ENCODE measurements at places on chromosomes 4 and X.
A peak's percentile ranks its signal among the peaks of the same experiment; 100 is the strongest.

- DNase-seq = no peak
Observed at GRCh38 chrX:43643662-43644061, 12.4 kb upstream of the MAOA start.

- peak; percentile 15 for DNase-seq
Observed at GRCh38 chr4:64158648-64159326, 250.5 kb downstream of the TECRL start.

DNA sequence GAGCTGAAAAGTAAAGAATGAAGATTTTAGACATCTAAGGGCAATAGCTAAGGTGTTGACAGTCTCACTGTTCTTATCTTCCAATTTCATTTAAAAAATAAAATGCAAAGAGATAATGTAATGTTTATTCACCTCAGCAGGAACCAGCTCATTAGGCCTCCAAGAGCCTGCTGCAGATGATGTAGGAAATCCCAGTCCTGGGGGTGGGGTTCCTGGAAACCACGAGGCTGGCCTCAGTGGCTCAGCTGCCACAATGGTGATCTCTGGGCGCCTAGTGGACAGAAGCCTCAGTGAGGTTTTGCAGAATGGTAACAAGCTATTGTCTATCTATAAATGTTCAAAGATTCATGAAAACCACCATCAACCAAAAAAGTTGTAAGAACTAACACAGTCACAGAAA, 77.3 kb downstream of the RPS3A start:
- DNase-seq = no peak

DNA sequence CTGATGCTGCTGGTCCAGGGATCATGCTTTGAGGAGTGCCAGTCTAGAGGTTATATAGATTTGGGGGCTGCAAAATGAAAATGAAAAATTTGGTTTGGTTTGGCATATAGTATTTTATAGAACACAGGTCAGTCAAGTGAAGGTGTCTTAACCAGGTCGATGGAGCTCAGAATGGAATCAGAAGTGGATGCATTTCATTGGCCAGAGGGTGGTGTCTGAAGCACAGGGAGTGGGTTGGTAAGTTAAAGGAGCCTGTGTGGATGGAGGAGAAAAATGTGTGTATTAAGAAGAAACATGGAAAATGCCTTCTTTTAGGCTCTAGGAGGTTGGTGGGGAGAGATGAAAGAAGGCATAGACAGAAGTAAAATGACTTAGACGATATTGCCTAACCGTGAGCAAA, 8.6 kb downstream of the GALNT7 start:
- no peak for DNase-seq

DNA sequence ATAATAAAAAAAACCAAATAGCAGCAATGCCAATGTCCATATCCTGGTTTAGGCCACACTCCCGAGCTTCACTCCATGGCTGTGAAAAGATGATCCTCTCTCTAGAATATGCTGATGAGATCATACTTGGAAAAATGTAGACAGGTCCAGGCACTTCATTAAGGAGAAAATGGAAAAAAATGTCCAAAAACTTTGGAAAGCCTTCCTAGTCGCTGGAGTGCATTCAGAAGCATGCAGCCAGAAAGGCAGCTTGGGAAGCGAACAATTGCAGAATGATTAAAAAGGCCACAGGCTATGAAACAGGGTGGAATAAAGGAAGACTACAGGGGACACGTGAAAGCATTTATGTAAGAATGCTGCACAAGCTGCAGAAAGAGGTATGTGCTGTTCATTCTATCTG, 165.6 kb upstream of the HCCS start:
- DNase-seq = no peak

- DNase-seq = no peak
Observed at GRCh38 chr4:68658672-68659071, 11.8 kb downstream of the UGT2B15 start.

GRCh38 chr4:101262683-101263082, 84.6 kb downstream of the PPP3CA start:
- DNase-seq = no peak

DNA sequence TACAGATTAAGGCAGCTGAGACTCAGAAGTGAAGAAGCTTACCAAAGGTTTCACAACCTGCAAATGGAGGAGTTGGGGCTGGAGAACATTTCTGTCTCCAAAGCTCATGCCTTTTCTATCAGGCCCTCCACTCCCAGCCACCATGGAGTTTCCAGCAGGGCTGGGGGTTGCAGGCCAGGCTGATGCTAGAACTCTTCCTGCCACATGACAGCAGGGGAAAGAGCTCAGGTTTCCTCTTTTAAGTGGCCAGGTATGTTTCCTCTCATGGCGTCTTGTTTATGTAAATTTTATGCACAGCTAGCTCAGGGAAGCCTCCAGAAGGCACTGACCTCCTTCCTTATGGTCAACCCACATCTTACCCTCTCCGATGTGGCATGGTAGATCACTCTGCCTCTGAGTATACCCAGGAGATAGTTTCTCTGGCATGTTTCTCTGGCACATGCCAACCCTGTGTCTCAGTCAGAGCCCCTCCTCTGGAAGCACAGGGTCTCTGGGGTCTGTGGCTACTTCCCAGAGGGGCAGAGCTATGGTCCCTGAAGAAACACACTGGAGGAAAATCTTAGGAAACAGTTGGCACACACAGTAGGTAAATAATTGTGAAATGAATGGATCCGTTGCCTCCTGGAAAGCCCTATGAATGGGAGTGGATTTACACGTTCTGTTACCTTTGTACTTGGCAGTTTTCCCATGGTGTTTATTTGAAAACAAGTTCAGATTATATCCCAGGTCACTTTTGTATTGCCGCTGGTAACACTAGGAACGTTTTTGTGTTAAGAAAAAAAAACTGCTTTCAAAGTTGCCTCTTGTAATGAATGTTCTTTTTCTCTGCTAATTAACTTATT, 28.9 kb downstream of the PDK3 start:
- no peak for DNase-seq

- DNase-seq = no peak
Observed at GRCh38 chr4:152424977-152425376, 110.9 kb downstream of the FBXW7 start.

DNA sequence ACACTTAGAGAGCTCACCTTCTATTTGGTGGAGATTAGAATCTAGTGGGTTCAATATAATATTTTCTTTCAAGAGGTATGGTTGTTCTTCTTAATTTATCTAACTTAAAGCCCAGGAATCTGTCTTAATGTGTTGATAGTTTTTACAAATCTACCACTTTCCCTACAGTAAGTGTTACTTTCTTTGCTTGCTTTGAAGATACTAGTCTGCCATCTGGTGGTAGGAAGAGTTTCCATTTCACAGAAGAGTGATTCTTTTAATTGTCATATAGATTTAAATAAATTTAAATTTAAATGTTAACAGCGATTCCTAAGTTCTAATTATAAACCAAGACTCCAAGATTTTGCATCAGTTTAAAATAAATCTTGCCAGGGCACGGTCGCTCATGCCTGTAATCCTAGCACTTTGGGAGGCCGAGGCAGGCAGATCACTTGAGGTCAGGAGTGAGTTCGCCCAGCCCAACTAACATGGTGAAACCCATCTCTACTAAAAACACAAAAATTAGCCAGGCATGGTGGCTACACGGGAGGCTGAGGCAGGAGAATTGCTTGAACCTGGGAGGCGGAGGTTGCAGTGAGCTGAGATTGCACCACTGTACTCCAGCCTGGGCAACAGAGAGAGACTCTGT, 43.5 kb downstream of the NUDT9 start:
- no peak for DNase-seq

- no peak for DNase-seq
Observed at GRCh38 chrX:34624416-34624815, 32.7 kb downstream of the TMEM47 start.

DNA sequence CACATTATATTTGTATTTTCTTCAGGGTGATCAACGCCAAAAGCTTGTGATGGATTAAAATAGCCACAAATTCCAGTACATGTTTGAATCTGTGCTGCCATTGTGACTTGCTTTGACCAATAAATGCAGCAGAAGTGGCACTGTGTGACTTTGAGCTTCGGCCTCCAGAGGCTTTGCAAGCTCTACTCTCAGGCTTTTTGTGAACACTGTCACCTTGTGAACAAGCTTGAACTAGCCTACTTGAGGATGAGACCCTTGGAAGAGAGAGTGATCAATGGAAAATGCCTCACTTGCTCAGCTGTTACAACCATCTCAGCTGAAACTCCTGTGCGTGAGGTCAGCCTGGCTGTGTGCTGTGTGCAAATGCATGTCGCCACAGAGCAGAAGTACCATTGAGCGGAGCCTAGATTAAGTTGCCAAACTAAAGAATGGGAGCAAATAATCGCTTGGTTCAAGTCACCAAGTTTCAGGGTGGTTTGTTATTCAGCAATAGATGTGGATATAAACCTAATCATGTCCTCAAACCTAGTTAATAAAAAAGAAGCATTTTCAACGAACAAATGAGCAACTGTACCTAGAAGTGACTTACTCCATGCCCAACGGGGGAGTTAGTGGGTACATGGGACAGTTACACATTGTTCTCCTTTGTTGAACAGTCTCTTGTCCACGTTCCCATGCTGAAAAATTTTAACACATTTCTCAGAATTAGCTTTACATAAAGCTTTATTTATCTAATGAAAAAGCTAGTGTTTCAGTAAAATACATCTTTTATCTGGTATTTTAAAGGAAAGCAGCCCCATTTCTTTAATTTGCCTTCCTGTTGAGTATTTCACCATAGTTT, 23.5 kb downstream of the NOA1 start:
- no peak for DNase-seq

- DNase-seq = no peak
Observed at GRCh38 chr4:77619408-77619807, 13.8 kb downstream of the CXCL13 start.

GRCh38 chr4:129328162-129328561, 232.2 kb downstream of the C4orf33 start:
- no peak for DNase-seq

DNA sequence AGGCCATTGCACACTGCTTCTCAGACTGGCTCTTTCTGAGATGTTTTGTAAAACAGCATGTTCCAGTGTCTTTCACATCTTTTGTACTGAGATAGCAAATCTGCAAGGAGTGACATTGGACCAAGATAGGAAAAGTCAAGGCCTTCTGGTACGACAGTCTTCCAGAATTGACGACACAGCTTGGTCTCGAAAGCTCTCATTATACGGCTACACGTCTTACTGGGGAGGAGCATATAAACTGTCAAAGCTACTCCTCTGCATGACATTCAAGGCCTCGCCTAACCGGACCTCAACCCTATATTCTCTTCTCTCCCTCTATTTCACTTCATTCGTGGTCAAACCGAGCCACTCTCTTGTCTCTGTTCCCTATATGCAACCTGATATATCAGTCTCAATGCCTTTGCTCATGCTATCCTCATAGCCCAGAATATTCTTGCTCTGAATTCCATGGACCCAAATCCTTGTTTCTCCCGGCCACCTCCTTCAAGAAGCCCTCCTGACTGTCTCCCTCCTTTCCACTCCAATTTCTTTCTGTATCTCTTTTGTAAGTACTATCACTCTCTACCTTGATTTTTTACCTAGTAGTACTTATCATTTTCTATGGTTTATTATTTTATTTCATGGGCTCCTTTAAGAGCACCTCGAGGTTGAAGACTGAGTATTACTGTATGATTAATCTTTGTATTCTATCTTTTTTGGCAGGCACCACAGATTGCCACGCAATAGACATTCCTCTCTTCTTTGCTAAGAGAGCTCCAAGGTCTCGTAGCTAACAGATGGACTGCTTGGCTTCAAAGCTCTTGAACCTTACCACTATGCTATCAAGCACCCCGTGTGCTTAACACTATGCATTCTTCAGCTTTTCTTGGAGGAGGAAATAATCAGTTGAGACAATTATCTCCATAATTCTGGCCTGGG, 35.1 kb downstream of the RBM47 start:
- no peak for DNase-seq

- no peak for DNase-seq
Observed at GRCh38 chr4:183424109-183424744, 20.2 kb upstream of the CDKN2AIP start.

GRCh38 chr4:97475621-97476020, 667.7 kb downstream of the STPG2 start:
- no peak for DNase-seq

- DNase-seq = peak; percentile 58
Observed at GRCh38 chr4:148054275-148054674, 322.4 kb downstream of the ARHGAP10 start.

DNA sequence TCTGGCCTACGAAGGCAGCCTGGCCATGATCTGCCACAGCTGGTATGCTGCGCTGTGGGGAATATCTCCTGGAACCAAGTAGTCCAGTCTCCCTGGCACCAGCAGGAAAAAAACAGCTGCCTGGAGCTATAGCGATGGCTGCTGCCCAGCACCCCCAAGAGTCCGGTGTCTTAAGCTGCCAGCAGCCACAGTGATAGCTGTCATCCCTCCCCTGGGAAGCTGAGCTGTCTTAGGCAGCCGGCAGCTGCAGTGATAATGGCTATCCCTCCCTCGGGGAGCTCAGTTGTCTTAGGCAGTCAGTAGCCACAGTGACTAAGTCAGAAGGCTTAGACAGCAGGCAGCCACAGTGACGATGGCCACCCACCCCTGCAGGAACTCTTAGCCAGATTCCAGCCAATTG, 205.1 kb downstream of the STPG2 start:
- DNase-seq = no peak

DNA sequence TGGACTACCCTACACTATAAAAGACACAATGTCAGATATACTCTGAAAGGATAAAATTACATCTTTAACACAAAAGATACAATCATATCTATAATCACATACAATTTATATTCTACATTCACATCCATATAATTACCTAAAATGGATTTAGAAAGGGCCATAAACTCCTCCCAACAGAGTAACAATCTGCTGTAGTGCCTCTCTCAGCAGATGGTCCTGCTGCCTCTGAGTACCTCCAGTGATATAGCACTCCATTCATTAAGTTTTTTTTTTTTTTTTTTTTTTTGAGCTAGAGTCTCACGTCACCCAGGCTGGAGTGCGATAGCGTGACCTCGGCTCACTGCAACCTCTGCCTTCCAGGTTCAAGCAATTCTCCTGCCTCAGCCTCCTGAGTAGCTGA, 7.4 kb downstream of the ANKRD37 start:
- peak; percentile 73 for DNase-seq

DNA sequence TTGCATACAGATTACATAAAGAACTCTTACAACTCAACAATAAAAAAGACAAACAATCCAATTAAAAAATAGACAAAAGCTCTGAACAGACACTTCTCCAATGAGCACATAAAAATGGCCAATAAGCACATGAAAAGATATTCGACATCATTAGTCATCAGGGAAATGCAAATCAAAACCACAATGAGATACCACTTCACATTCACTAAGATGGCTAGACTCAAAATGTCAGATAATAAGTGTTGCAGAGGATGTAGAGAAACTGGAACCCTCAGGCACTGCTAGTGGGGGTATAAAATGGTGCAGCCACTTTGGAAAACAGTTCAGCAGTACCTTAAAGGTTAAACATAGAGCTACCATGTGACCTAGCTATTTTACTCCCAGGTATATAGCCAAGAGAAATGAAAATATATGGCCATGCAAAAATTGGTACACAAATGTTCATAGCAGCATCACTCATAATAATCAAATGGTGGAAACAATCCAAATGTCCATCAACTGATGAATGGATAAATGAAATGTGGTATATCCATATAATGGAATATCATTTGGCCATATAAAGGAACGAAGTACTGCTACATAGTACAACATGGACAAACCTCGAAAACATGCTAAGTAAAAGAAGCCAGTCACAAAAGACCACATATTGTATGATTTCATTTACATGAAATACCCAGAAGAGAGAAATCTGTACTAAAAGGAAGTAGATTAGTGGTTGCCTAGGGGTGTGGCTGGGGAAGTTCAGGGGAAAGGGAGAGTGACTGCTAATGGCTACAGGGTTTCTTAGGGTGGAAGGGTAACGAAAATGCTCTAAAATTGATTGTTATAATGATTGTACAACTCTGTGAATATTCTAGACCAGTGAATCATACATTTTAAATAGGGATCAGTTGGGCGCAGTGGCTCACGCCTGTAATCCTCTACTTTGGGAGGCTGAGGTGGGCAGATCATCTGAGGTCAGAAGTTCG, 29.4 kb downstream of the SASH3 start:
- DNase-seq = no peak
